ENCODE measurements at places on chromosomes 3 and 15.

GRCh38 chr3:48686538-48687219 is 964 bp upstream of the NCKIPSD start:
- DNase-seq, result no peak

- DNase-seq, result no peak
These were observed 90.6 kb upstream of the FLNB start for GRCh38 chr3:57917601-57918000.

DNA sequence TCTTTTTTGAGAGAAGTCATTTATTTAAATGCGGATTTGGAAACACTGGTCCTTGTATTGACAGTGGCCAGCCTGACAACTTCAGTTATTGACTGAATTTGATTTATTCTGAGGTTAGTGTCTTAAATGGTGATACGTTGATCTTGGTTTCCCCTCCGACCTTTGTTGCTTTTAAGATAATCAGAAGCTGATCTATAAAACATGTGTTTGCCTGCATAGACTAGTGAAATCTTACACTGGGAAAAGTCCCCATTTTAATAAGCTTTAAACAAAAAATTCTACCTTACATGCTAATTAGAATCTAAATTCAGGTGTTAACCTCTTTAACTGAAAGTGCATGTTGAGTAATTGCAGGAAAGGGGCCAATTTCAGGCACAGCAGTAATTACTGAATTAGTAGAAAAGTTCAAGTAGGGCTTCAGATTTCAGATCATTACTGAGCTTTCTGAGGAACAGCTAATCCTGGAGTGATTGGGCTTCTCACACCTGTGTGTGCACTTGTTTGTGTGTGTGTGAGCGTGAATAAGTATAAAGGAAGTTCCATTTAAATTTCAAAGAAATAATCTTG is 221.4 kb downstream of the SOX2 start:
- no peak for DNase-seq

GRCh38 chr3:13574798-13575451 is 26.0 kb downstream of the FBLN2 start:
- no peak for DNase-seq

DNA sequence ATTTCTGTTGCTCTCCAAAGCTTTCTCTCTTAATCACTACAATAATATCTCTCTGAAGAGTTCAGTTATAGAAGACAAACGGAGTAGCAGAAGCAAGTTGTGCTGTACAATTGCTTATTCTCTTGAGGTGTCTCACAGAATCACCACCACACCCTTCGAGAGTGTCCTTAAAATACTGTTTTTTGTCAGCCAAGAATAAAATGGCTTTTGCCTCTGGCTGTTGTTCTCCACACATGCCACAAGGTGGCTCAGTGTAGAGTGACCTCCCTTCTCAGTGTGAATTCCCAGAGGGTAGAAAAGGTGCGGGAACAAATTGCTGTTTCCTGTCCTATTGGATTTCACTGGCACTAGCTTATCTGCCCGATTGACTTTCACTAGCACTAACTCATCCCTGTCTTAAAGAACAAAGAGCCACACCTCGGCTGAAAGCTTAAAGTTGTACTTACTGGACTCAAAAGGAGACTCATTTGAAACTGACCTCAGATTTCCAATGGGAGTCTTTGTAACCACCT is 134.2 kb upstream of the SATB1 start:
- DNase-seq, result peak; percentile 10

DNA sequence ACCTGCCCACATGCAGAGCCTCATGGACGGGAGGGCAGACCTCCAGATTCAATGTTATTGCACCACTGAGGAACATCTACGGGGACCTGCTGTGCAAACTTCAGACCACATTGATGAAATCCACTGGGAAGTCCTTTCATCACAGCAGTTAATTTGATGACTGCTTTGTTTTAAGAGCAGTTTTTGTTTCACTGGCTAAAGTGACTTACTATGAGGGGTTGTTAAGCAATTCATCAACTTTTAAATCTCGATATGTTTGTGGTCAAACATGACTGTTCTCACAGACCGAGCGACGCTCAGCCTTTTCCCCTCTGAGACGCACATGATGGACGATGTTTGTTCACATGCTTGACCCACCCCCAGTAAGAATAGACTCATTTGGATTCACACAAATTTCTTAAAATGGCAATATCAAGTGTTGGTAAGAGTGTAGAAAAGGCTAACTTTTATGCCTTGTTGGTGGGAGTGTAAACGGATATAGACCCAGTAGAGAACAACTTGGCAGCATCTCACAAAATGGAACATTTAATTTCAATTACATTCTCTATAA is 35.9 kb upstream of the IREB2 start:
- DNase-seq, result peak; percentile 57
